ENCODE measurements at places on chromosomes 1 and 21. TPM values are rescaled to one million over a fixed set of nuclear protein-coding genes. Genes with fewer than 3 reads are reported as not detected.

DNA sequence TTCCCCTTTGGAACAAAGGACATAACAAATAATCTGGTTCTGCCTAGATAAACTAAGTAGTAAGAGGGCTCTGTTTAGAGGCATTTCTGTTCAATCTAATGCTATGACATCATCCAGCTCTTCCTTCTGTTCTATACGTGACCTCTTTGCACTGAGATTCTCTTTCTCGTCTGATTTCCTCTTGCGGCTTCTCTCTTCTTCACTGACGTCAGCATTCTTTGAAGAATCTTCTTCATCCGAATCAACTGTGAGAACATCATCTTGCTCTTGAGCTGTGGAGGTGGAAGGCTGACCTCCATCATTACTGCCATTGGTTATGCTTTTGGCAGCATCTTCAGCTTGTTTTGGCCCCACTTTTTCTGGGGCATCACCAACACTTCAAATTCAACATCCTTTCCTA is 130.4 kb downstream of the HS2ST1 start:
- no peak overlapping the region for H3K27ac ChIP-seq
- H3K27me3 ChIP-seq: no peaks in the 10 kb centered on the region
- no peaks in the 10 kb centered on the region for H3K4me1 ChIP-seq
- DNase-seq: no peak

DNA sequence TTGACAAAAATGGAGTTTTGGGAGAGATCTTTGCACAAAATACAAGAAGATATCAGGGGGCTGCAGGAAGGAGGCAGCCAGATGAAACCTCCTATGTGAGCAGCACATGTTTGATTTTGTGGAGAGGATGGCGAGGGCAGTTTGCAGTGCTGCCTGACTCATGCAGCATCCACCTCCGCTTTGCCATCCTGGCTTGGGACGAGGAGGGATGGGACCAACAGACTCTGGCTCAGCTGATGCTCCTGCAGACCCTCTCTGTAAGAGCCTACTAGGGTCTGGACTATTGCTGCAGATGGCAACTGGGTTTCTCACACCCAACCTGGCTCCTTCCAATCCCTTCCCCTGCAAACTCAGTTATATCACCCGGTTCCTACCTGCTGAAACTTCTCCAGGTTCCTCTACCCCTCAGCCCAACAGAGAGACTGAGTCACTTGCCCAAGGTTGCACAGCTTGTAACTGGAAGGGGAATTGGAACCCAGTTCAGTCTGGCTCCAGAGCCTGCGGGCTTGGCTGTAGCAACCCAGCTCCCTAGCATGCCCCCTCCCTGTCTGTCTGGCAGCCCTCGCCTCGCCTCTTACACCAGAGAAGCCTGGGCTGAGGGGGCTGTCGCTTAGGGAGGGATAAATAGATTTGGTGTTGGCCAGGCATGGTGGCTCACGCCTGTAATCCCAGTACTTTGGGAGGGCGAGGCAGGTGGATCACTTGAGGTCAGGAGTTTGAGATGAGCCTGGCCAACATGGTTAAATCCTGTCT is 205.8 kb downstream of the PTPRU start:
- no peaks in the 10 kb centered on the region for H3K36me3 ChIP-seq
- peaks cover 16% of the 10 kb centered on the region for H3K4me1 ChIP-seq
- H3K27ac ChIP-seq: no peak overlapping the region
- DNase-seq: no peak

GRCh38 chr1:66250478-66250877 is 283.5 kb upstream of the SGIP1 start:
- no peak for DNase-seq
- H3K27ac ChIP-seq: no peak overlapping the region
- no peaks in the 10 kb centered on the region for H3K4me1 ChIP-seq
- no peaks in the 10 kb centered on the region for H3K36me3 ChIP-seq
- H3K4me3 ChIP-seq: no peak overlapping the region
- H3K27me3 ChIP-seq: no peaks in the 10 kb centered on the region

DNA sequence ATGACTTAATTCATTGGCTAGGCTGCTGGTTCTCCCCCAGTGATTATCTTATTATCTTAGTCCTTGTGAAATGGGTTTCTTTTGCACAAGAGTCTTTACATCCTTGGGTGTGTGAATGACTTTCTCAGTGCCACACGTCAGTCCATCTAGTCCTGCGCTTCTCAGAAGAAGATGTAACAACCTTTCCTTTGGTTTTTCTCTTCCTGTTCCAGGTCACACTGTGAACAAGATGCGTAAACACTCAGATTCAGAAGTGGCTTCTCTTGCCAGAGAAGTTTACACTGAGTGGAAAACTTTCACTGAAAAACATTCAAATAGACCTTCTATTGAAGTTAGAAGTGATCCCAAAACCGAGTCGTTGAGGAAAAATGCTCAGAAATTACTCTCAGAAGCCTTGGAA is 35.0 kb downstream of the TCEANC2 start:
- no peak overlapping the region for H3K27ac ChIP-seq
- H3K4me1 ChIP-seq: no peaks in the 10 kb centered on the region
- H3K36me3 ChIP-seq: no peaks in the 10 kb centered on the region
- no peak overlapping the region for H3K4me3 ChIP-seq
- no peaks in the 10 kb centered on the region for H3K27me3 ChIP-seq

GRCh38 chr21:35925497-35925896 is 134.8 kb downstream of the SETD4 start:
- H3K4me3 ChIP-seq: no peak overlapping the region
- no peak overlapping the region for H3K27ac ChIP-seq
- no peaks in the 10 kb centered on the region for H3K27me3 ChIP-seq
- no peaks in the 10 kb centered on the region for H3K4me1 ChIP-seq
- no peak for DNase-seq

The MCOLN3 gene
- total RNA-seq: 0.47 TPM

All from neural progenitor cell (in vitro differentiated cells).